Testis (tissue), 5 donors: ENCODE measurements at places on chromosomes 5 and 9. TPM values are rescaled to one million over a fixed set of nuclear protein-coding genes. Genes with fewer than 3 reads are reported as not detected.

DNA sequence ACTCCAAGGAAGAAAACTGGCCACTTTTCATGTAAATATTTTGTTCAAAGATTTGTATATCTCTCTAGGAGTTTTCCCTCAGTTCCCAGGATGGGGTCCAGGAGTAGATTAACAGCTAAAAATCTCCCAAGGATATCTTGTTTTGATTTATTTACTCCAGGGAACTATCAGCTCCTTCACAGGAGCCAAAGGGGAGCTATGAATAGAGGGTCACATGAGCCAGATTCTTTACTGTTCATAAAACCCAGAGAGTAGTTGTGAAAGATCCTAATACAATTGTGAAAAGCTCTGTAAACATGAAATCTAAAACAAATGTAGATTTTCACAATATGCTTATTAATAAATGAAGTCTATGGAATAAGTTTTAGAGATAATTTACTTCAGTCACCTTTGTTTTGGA lies 16.9 kb downstream of the DIMT1 start:
- no peak overlapping the region for H3K27ac ChIP-seq
- no peaks in the 10 kb centered on the region for H3K36me3 ChIP-seq
- DNase-seq = no peak
- no peak overlapping the region for H3K4me3 ChIP-seq
- H3K27me3 ChIP-seq = no peaks in the 10 kb centered on the region

DNA sequence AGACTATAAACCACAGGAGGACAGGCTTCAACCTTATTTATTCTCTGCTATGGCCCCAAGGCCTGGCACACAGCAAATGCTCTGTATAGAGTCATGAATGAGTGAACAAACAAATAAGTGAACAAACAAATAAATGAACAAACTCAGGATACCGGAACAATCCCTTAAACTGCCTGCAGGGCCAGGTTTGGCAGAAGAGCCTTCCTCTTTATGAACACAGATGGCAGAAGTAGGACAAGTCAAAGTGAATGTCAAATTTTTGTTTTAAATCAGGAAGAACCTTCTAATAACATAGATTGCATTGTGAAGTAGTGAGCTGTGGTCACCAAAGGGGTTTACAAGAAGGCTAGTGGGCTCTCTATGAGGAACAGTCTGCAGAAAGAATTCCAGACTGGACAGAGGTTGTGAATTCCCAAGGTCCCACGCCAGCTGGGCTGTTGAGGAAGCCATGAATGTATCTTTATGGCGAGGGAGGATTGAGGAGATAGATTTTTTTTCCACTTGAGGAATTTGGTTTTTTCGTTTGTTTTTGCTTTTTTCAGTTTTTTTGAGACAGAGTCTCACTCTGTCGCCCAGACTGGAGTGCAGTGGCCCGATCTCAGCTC lies 30.3 kb upstream of the STING1 start:
- H3K4me1 ChIP-seq = no peaks in the 10 kb centered on the region
- DNase-seq = no peak
- H3K27me3 ChIP-seq = no peaks in the 10 kb centered on the region
- no peak overlapping the region for H3K4me3 ChIP-seq
- no peaks in the 10 kb centered on the region for H3K36me3 ChIP-seq
- H3K27ac ChIP-seq = no peak overlapping the region

DNA sequence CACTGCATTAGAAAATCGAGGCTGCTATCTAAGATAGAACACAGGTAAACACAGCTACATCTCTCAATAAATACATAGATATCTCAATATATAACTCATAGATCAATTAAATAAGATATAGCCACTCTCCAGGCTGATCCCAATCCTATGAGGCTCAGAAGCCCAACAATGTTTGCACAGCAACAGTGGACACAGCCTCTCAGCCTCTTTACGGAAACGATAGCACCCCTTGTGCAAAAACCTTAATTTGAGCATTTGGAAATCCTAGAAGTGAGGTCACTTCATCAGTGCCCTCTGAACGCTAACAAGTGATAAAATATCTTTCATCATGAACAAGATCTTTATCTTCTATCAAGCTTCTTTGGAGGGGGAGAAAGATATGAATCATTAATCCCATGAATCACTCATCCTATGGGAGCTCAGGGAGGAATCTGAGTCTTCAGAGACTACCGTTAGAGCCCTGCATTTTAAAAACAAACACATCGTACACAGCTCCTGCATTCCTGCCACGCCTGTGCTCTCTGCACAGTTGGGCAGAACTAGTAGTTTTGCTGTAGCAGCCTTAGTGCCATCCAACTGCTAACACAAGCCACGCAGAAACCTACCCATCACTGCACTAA lies 71.4 kb downstream of the MED27 start:
- no peak for DNase-seq
- H3K4me1 ChIP-seq = no peaks in the 10 kb centered on the region
- H3K36me3 ChIP-seq = no peaks in the 10 kb centered on the region
- no peak overlapping the region for H3K27ac ChIP-seq
- no peaks in the 10 kb centered on the region for H3K27me3 ChIP-seq

DNA sequence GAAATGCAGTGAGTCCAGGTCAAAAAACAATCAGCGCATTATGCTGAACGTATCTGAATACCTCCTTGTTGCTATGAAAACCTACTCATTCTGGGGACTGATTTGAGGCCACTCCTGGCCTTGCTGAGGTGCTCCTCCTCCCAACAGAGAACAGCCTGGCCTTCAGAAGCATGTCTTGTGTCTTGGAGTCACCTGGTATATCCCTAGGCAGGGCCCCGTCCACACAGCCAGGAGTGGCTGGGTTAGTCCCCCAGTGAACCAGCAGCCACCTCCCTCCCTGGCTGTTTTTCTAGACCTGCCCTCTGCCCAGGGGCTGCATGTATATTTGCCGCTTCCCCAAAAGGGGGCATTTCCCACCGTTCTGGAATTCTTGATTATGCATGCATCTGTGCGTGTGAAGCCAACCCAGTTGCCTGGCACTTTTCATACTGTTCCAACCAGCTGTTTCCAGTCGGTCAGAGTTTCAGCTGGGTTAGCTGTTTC lies 99.2 kb upstream of the SPATA31C2 start:
- no peak overlapping the region for H3K27ac ChIP-seq
- no peak overlapping the region for H3K4me3 ChIP-seq
- peak; percentile 50 for DNase-seq
- no peaks in the 10 kb centered on the region for H3K27me3 ChIP-seq
- H3K4me1 ChIP-seq = peaks cover 21% of the 10 kb centered on the region

DNA sequence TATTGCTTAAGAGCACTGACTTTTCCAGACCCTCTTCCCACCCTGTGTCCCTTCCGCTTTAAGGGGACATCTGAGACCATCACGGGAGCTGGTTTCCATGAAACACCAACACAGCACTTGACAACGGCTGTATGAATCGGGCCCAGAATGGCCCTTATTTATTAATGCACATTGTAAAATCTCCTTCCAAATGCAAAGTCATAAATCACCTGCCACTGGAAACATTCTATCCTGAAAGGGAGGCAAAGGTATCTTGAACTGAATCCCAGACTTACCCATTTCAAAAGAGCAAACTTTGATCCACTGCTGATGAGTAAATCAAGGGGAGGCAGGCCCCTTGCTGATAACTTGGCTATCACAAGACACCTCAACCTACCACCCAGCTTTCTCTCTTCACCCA lies 37.4 kb downstream of the SHB start:
- H3K27ac ChIP-seq = no peak overlapping the region
- peaks cover 11% of the 10 kb centered on the region for H3K4me1 ChIP-seq

- peak; percentile 82 for DNase-seq
- H3K4me1 ChIP-seq = peaks cover 12% of the 10 kb centered on the region
- H3K27me3 ChIP-seq = no peaks in the 10 kb centered on the region
- H3K27ac ChIP-seq = no peak overlapping the region
- H3K36me3 ChIP-seq = no peaks in the 10 kb centered on the region
- no peak overlapping the region for H3K4me3 ChIP-seq
These were observed 332.3 kb downstream of the CWC27 start for GRCh38 chr5:65100911-65101631.

DNA sequence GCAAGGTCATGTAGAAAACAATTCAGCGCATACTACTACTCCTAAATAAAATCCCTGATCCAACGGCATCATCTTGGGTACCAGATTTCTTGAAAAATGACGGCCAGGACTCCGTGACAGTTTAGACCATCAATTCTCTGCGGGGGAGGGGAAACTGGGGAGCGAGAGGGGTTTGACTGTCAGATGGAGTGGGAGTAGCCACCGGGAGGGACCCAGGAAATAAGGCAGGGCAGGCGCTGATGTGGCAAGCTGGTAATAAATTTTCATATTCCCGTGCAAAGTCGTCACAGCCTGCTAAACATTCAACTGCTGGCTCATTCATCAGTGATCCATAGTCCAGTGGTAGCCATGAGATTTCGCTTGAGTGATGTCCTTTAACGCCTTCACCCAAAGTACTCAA lies 457 bp upstream of the CDH18 start:
- no peaks in the 10 kb centered on the region for H3K4me1 ChIP-seq
- no peaks in the 10 kb centered on the region for H3K27me3 ChIP-seq
- DNase-seq = no peak
- no peak overlapping the region for H3K27ac ChIP-seq
- H3K36me3 ChIP-seq = no peaks in the 10 kb centered on the region

DNA sequence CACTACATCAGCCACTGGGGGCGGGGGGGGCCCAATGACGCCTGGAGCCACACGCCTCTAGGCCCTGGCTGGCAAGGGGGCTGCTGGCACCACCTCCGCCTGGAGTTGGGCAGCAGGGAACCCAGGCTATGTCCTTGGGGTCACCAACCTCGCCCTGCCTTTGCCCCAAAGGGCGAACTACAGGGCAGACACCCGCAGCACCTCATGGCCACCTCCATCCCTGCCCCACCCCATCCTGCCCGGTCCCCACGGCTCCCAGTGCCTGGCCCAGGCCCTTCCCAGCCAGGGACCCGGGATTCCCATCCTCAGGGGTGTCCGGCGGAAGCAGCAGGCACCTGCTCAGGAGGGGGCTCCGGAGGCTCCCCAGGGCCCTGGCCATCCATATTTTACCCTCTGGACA lies 37.0 kb downstream of the NACC2 start:
- H3K27me3 ChIP-seq = no peaks in the 10 kb centered on the region
- H3K4me3 ChIP-seq = no peak overlapping the region
- H3K4me1 ChIP-seq = no peaks in the 10 kb centered on the region
- H3K36me3 ChIP-seq = no peaks in the 10 kb centered on the region

The CYLC2 gene
- total RNA-seq = 20.5 TPM

DNA sequence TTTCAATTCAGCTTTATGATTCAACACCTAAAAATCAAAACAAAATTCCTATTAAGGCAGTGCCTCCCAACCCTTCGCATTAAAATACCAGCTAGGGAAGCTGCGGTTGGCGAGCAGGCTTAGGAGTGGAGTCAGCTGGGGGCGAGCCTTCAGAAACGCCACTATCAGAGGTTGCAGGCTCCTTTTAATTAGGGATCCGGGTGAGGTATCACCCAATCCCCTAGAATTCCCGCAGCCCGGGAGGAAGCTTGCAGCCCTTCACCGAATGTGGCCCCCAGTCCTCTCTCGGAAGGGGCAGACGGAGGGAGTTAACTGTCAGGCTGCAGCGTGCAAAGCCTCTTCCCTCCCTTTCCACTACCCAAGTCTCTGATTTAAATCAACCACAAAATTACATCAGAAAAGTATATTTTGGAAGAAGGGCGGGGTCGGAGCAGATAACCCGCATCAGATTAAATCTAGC lies 1.7 kb downstream of the STC2 start:
- peaks cover 38% of the 10 kb centered on the region for H3K4me1 ChIP-seq
- H3K27me3 ChIP-seq = no peaks in the 10 kb centered on the region
- H3K27ac ChIP-seq = no peak overlapping the region

- no peak overlapping the region for H3K27ac ChIP-seq
- H3K4me1 ChIP-seq = no peaks in the 10 kb centered on the region
- H3K27me3 ChIP-seq = no peaks in the 10 kb centered on the region
These were observed 127.9 kb upstream of the PALM2AKAP2 start for GRCh38 chr9:109652112-109652511.
